Activated CD4-positive, alpha-beta T cell treated with anti-CD3 and anti-CD28 coated beads, Interleukin-2, Interleukin-4, amounts not matched to agents 100 ng/mL and 50 ng/mL, durations not matched to agents 16 hours and 8 hours (primary cell): ENCODE measurements at places on chromosomes 3 and 15.

DNA sequence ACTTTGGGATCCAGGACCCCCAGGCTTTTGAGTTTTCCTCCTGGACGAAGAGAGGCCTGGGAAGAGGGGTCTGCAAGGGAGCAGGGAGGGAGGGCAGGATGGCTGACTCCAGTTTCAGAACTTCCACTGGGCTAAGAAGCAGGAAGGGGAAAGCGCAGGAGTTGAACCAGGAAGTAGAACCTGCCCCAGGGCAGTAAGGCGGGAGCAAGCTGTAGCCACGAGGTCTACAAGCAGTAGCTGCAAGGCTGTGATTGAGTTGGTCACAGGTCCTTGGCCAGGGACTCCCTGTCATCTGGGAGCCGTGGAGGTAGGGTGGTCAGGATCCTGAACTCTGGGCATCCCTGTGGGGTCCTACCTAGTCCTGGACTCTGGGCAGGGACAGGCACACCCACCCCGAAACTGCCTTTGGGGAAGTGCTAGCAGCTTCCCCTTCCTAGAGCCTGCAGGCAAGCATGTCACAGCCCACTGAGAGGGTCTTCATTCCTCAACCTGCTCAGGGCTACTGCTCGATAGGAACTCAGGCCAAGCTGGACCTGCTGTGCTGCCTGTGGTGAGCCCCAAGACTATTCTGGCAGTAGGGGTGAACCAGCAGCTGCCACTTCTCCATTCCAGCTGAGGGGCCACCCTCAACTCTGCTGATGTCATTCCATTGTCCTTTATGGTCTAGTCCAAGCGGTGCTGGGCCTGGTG lies 5.8 kb upstream of the GNAI2 start:
- DNase-seq, result no peak

- DNase-seq, result no peak
Measured at GRCh38 chr3:98745718-98746117, 17.4 kb upstream of the ST3GAL6 start.

- DNase-seq, result peak; percentile 11
Measured at GRCh38 chr3:27976933-27977332, 254.8 kb upstream of the EOMES start.

DNA sequence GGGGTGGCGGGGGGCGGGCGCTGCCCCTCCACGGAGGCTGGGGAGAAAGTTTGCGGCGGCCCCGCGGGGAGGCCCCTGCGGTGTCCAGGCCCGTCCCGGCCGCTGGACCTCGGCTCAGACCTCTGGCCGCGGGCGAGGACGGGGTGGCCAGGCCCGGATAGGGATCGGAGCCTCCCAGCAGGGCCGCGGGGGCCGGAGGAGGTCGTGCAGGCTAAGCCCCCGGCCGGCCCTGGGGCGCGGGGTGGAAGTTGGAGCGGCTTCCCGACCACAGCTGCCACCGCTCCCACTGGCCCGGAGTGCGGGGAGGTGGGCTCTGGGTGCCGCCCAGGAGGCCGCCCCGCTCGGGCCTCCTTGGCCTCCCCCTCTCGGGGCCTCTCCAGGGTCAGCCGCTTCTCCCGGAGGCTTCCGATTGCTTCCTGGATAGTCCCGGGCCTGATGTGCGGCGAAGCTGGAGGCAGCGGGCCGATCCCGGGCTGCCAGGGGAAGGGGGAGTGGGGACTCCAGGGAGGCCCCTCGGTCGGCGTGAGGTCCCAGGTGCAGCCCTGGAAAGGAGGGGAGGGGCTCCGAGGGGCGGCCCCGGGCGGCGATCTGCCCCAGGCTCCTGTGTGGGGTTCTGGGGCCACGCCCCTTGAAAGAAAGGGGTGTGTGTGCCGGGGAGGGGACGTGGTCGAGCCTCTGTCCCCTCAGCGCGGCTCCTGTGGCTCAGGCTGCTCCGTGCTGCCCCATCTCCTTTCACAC lies 907 bp downstream of the PLXNA1 start:
- peak; percentile 13 for DNase-seq

DNA sequence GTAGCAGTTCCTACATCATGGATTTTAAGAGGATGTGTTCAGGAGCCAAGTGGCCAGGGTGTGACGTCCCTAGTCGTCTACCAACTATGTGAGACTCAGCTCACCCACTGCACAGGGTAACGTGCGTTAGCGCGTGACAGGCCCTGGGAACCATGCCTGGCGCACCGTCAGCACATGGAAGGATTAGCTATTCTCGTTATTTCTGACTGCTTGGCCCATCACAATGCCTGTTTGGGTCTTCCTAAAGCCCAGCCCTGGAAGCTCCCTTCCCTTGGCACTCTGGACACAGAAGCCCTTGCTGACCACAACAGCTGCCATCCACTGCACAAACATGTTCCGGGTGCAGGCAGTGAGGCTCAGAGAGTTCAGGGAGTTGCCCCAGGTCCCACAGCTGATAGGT lies 91.0 kb upstream of the RPL32 start:
- no peak for DNase-seq

GRCh38 chr15:100234158-100235029 lies 107.4 kb downstream of the ADAMTS17 start:
- DNase-seq, result no peak

DNA sequence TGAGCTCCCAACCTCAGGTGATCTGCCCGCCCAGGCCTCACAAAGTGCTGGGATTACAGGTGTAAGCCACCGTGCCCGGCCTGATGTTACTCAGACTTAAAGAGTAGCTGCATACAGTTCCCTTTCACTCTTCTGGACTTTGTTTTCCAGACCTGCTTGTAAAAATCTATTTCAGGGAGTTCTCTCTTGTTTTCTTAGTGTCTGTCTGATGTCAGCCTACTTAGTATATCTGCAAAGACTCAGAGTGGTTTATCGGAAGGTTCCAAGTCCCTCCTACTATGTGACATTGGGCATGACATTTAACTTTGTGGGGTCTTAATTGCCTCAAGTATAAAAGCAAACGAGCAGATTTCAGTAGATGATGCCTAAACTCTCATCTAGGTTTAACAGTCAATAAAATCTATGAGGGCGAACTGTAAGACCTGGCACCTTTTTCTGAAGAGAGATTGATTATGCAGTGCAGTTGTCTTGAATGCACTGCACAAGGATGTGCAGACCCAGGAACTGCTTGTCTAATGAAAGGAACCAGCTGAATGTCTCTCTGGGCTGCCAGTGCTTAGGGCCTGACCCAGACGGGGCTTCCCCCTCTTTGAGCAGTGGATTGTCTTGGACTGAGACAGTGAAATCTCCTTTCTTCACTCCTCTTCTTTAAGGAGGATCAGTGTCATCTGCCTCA lies 301.4 kb downstream of the PTPRG start:
- DNase-seq, result no peak

DNA sequence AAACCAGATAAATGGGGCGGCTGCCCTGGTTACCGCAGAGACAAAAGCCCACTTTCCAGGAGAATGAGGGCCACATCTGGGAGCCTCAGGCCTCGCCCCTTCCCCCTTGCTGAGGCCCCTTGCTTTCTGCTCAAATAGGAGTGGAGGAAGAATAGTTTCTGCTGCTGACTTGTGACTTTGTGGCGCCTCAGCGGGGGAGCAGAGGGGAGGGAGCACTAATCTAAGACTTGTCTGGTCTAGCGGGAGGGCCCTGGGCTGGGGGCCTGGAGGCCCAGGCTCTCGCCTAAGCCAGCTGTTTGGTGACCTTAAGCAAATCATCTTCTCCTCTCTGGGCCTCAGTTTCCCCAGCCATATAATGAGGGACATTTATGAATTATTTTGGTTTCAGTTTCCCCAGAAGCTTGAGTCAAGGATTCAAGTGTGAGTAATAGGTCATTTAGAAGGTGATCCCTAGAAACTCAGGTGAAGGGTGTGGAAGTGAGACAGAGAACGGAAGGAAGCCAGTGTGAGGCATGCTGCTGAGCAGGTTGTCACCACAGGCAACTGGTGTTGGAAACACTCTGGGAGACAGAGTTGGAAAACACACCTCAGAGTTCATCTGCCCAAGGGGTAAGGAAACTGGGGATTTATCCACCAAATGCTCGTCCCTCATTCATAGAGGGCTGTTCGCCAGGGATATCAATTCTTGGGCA lies 25.9 kb upstream of the SMAD3 start:
- DNase-seq, result no peak

DNA sequence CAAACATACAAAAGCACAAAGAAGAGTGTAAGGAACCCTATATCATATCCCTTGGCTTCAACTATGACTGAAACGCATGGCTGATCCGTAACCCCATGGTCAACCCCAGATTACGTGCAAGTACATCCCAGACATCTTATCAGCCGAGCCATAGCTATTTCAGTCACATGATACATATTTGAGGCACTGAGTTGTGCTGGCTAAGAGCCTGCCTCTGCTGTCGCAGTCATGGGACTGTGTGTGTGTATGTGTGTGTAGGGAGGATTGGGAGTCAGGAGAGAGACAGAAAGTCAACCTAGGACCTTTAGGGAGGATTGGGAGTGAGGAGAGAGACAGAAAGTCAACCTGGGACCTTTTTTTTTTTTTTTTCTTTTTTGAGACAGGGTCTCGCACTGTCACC lies 8.4 kb downstream of the ST6GAL1 start:
- no peak for DNase-seq

GRCh38 chr3:58082047-58082446 lies 73.8 kb downstream of the FLNB start:
- peak; percentile 6 for DNase-seq

GRCh38 chr15:93505506-93505905 lies 416.5 kb upstream of the RGMA start:
- DNase-seq, result no peak

GRCh38 chr3:6260551-6261191 lies 600.2 kb upstream of the GRM7 start:
- no peak for DNase-seq

DNA sequence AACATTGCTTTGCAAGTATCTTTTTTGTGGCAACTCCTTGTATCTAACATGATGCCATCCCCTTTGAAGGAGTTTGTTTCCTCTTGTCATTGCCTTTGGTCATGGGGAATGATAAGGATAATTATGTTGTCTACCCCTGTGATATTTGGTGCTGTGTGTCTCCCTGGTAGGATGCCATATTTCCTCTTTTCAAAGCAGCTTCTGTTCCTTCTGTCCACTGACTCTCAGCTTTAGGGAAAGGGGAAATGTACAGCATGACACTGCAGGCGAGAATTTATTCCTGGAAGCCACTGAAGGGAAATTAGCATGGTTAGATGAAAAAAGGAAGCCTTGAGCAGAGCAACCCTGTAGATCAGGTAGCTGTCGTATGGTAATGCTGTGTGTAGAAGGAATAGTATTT lies 576.7 kb downstream of the CADM2 start:
- no peak for DNase-seq

GRCh38 chr3:104069114-104069513 lies 1297.6 kb upstream of the ALCAM start:
- no peak for DNase-seq

DNA sequence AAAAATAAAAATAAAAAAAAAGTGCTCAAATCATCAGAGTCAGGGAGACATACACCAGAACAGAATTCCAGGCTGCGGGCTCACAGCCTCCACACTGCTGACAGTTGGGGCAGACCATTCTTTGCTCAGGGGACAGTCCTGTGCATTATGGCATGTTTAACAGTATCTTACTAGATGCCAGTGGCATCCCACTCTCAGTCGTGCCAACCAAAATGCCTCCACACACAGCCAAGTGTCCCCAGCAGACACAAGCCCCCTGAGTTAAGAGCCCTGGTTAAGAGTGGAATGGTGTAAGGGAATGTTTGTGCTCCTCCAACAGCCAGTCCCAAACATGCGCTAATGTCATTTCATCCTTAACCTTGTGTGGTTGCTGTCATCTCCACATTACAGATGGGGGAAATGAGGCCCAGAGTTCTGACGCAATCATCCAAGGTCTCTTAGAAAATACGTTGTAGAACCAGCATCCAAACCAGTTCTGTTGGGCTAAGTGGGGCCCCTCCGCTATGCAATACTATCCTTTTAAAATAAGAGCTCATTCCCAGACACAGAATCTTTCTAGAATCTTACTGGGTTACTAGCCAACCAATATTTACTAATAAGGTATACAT lies 26.0 kb downstream of the CFAP92 start:
- no peak for DNase-seq

GRCh38 chr3:51585871-51586270 lies 47.4 kb downstream of the RAD54L2 start:
- no peak for DNase-seq

- DNase-seq, result no peak
Measured at GRCh38 chr3:72204452-72204851, 419.5 kb upstream of the PROK2 start.

GRCh38 chr3:197458179-197458707 lies 97.5 kb downstream of the BDH1 start:
- no peak for DNase-seq

- DNase-seq, result peak; percentile 71
Measured at GRCh38 chr15:24772686-24773373, 97.3 kb downstream of the NPAP1 start.

GRCh38 chr3:110528305-110529121 lies 543.1 kb upstream of the NECTIN3 start:
- no peak for DNase-seq

DNA sequence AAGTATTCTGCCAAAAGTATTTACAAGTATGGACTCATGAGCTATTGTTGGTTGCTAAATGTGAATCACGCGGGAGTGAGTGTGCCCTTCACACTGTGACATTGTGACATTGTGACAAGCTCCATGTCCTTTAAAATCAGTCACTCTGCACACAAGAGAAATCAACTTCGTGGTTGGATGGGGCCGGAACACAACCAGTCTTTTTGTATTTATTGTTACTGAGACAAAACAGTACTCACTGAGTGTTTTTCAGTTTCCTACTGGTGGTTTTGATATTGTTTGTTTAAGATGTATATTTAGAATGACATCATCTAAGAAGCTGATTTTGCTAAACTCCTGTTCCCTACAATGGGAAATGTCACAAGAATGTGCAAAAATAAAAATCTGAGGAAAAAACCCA lies 30.3 kb downstream of the SYNM start:
- peak; percentile 25 for DNase-seq

DNA sequence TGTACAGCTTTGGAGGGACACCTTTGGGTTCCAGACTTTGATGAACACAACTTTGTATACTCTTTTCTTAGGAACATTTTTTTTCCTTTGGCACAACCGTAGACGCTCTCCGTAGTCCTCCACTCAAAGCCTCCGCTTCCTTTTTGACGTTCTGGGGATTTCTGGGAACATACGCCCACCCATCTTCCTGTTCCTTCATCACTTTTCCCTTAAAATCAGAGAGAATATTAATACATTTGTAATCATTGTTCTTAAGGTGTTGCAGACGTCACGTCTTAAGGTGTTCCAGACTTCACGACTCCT lies 405 bp upstream of the SPG21 start:
- DNase-seq, result no peak

DNA sequence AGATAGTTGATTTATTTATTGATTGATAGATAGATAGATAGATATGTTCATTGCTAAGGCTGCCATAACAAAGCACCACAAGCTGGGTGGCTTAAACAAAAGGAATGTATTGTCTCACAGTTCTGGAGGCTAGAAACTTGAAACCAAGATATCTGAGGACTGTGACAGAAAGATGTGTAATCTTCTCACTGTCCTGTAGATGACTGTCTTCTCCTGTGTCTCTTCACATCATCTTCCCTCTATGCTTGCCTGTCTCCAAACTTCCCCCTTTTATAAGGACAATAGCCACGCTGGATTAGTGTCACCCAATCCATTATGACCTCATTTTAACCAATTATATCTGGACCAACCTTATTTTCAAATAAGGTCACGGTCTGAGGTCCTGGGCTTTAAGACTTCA lies 40.9 kb downstream of the GNB4 start:
- no peak for DNase-seq
